ENCODE measurements at places on chromosomes 7 and 10.
A peak's percentile ranks its signal among the peaks of the same experiment; 100 is the strongest.

GRCh38 chr7:142150869-142151268 lies 39.4 kb downstream of the MGAM2 start:
- no peak for DNase-seq

DNA sequence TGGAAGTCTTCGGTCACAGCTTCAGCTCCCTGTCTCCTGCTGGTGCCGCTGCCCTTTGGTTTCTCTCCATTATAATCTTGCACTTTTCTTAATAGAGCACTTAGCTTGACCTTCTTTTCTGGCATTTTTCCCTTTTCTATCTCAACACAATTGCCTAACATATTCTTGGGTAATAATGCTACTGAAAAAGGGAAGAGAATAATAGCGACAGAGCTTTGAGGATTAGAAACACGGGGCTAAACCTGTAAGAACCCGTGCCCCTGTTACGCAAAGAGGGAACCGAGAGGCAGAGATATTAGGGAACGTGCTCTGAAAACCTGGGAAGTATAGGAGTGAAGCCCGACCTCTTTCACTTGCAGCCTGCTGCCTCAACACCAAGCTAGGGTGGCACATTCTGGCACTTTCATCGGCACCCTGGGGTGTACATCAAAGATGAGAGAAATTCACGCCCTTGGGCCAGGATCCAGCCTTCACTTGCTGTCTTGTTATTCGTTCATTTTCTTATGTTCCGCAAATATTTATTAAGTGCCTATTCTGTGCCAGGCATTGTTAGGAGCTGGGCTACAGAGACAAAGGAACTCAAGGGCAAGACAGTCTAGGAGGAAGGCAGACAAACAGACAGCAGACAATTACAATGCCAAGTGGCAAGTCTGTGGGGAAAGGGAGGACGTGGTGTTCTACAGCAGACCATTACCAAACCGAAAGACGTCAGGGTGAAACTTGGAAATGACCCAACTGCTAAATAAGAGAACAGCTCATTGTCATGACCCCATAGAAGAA lies 33.0 kb upstream of the GALNTL5 start:
- DNase-seq, result no peak

DNA sequence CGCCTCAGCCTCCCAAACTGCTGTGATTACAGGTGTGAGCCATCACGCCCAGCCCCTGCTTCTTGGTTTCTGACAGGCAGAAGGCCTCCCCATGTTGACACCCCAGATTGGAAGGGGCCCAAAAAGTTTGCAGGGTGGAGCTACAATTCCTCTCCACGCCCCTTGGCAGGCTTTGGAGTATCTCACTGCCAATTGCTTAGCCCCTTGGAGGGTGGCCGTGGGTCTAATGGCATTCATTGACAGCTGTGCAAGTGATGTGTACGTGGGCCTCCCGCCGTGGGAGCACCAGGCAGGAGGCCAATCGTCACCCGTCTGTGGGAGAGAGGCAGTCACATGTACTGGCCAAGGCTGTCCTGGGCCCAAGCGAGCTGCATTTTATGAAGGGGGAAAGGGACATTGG lies 73.7 kb upstream of the PPIF start:
- DNase-seq, result no peak

DNA sequence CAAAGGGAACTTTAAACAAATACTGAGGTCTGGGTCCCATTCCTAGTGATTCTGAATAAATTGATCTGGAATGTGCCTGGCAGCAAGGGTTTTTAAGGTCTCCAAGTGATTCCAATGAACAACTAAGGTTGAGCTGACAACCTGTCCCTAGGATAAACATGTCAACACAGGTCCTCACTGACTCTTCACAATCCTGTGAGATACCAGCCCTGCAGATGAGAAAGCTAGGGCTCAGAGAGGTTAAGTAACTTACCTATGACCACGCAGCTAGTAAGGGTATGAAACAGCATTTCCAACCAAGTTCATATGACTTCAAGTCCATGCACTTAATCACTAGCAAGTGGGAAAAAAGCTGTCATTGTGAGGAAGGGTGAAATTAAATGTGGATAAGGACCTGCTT lies 44.0 kb downstream of the SEM1 start:
- DNase-seq, result no peak

GRCh38 chr10:85545874-85546273 lies 820.7 kb downstream of the GRID1 start:
- no peak for DNase-seq

GRCh38 chr10:79329529-79329928 lies 17.7 kb upstream of the PPIF start:
- DNase-seq, result no peak

DNA sequence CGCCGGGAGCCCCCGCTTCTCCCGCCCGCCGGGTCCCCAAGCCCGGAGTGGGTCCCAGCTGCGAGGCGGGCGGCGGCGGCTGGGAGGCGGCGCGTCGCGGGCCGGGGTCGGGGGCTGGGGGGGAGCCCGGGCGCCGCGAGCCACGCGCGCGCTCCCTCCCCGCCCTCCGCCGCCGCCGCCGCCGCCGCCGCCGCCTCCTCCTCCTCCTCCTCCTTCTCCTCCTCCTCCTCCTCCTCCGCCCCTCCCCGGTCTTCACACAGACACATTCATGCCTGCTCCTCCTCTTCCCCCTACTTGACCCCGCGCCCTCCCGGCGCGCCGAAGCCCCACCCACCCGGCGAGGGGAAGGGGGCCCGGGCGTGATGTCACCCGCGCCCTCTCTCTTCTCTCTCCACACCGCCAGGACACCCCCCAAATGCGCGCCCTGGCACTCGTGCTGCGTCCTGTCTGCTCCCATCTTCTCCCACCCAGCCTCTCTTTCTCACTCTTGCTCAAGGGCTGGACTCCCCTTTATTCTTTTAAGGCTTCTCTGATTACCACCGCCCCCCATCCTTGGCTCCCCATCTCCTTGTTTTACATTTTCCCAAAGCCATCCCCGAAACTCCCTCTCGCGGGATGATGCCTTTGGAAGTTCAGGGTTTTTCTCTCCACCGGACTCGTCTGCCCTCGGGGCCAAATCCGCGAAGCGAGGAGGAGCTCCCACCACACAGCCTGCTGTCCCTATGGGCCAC lies 967 bp upstream of the GLI3 start:
- DNase-seq, result peak; percentile 48

DNA sequence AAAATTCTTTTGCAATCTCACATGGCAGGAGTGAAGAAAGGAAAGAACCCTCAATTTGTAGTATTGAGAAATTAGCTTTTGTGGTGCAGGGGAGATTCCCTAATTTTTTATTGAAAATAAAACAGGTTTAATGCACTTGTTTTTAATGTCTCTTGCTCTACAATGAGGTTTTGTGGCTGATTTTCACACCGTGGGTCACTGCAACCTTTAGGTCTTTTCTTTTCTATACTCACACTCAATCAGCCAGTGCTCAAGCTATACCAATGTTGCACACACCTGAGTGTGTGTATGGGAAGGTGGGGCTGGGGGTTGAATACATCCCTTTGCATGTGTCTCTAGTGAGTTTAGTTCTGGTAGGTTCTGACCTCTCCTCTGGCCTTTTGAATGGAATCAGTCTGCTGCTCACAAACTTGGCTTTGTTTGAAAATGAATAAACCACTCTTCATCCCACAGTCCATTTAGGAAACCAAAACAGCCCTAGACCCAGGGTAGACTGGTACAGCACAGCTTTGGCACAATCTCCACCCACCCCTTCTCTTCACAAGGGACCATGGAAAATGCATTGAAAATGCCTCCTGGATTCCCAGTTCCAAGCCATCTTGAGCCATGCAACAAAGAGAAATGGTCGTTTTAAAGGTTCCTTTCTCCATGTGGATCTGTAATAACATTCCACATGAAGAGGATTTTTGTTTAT lies 411.5 kb downstream of the SFMBT2 start:
- DNase-seq, result no peak

GRCh38 chr7:155944901-155945300 lies 132.6 kb upstream of the SHH start:
- no peak for DNase-seq

DNA sequence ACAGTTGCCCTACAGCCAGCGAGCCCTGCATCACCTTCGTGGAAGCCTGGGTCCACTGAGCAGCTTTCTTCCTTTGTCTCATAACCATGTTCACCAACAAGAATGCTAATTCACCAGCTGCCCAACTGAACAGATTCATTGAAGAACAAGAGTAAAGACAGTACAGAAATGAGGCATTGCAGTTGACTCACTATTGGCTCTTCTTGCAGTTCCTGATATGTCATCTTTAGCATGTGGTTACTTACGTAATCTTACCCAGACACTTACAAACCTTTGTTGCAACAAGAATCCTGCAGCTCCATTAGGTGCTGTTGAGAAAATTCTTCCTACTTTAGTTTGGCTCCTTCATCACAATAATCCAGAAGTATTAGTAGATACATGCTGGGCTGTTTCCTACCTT lies 174.0 kb upstream of the TPK1 start:
- no peak for DNase-seq

DNA sequence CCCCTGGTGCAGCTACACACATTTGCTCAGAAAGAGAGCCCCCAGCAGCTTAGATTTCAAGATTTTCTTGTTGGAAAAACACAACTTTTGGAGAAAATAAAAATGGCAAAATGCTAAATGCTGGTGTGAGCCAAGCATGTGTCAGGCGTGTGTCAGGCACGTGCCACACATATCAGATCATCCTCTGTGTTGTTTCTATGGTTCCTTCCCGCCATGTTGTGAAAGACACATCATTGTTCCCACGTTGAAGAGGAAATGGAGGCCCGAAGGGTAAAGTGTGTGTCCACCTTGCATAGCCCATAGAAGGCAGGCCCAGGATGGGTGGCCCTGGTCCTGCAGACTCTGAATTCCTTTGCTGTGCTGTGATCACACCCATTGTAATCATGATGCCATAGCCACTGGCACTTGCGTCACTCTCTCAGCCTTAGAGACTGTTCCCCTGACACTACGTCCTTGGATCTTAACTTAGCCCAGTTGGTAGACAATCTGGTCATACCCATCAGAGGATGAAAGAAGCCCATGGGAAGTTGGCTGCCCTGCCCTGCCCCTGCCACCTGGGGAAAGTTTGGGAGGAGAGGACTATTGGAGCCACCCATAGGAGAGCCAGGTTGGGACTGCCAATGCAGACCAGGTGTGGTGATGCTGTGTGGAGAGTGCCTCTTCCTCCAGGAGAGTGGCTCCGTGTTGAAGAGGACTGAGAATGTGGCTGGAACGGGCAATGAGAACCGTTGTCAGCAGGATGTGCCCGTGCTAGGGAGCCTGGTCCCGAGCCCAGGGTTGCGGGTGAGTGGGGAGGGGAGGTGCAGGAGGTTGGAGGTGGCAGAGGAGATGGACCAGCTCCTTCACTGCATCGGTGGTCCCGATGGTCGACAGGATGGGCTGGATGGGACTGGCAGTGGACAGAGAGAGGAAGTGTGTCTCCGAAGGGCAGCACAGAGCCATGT lies 65.6 kb upstream of the IGFBP3 start:
- DNase-seq, result no peak

DNA sequence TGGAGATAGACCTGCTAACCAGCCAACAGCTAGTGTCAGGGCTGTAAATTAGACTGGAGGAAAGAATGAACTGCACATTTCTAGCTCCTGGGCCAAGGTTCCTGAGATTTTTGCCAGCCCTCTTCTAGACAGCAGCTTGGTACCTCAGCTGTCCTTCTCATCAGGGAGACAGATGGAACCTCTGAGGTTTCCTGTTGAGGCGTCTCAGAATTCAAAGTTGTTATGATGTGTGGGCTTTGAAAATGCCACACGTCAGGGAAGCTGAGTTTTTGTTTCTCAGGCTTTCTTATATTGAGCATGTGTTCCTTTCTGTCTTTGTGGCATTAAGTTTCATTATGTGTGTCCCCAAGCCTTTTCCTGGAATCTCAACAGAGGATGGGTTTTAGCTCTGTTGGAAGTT lies 736.6 kb downstream of the AUTS2 start:
- DNase-seq, result no peak

DNA sequence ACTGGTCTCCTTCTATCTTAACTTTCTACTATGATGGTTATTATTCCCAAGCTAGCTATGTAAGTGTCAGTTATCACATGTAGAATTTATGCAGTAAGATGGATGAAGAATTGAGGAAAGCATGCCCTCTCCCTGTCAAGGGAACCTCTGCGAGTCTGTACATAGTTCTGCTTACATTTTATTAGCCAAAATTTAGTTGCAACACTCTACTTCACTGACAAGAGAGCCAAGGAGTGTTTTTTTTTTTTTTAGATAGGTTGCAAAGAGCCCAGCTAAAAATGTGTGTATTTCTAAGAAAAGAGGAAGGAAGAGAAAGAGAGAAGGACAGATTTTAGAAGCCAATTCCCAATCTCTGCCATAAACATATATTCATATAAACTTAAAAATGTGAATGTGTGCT lies 357.7 kb upstream of the LRRN3 start:
- DNase-seq, result no peak

GRCh38 chr7:12785473-12785872 lies 98.0 kb downstream of the ARL4A start:
- DNase-seq, result no peak

DNA sequence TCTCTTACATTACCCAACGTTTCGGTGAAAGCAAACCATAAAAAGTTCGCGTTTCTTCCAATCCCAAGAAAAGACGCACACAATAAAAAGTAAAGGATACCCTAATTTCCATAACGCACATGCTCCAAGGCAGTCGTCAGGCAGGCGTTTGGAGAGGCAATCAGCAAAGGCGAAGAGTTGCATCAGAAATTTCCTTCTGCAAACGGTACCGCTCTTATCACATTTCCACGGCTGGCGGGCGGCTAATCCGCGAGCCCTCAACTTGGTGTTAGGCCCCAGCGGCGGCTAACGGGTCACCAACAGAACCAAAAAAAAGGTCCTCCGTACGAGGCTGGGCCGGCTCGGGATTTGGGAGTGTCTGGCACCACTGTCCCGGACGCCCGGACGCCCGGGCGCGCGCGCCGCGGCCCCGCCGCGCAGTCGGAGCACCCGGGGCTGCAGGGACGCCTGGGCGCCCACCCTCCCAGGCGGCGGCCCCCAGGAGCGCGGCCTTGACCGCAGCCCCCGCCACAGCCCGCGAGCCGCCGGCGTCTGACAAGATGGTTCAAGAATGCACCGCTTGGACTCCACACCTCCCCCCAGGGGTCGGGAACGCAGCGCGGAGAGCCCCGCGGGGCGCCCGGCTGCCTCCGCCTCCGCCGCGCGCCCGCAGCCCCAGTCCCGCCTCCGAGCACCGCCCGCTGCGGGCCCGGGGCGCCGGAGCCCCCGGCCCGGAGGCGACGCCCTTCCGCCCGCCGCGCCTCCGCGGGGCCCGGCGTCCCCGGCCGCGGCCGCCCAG lies 9.8 kb upstream of the GRB10 start:
- peak; percentile 21 for DNase-seq

GRCh38 chr7:7720750-7721621 lies 2.6 kb upstream of the RPA3 start:
- no peak for DNase-seq
